Fibroblast of skin of back (primary cell): ENCODE measurements at places on chromosomes 12 and 14.

GRCh38 chr14:72512281-72512680 is 381.6 kb downstream of the DPF3 start:
- DNase-seq: no peak

GRCh38 chr12:110937104-110937641 is 16.8 kb upstream of the MYL2 start:
- peak; percentile 23 for DNase-seq

- peak; percentile 93 for DNase-seq
Observed at GRCh38 chr14:96145116-96145864, 59.3 kb upstream of the BDKRB2 start.

- DNase-seq: peak; percentile 40
Observed at GRCh38 chr12:81077686-81078441, at the start of gene ACSS3. Gene ACSS3 (plus strand): TSS chr12:81078079. CDS start chr12:81078121, 42 bp downstream.

DNA sequence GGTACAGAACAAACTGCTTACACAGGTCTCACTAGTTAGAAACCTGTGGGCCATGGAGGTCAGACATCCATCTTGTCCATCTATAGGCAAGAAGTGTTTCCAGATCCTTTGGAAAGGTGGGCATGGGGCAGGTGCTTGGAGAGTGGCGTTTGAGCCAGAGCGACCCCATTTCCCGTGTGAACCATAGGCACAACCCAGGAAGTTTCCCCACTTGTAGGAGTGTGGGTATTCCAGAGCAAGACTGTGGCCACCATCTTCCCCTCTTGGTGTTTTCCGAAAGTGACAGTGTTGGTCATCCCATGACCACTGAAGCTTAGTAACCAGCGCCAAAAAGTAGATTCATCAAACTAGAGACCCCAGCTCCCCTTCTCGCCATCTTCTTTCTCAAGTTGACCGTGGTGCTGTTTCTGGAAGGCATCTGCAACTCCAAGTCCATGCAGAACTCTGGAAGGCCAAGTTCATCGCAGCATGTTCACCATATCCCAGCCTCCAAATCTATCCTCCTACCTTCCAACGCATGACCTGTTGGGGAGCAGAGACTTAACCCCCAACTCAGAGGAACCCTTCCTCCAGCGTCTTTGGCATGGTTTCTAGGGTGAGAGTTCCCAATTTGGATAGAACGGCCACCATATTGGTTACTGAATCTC is 19.7 kb downstream of the PHETA1 start:
- no peak for DNase-seq

GRCh38 chr12:127629066-127629820 is 637.7 kb upstream of the TMEM132C start:
- DNase-seq: peak; percentile 23

DNA sequence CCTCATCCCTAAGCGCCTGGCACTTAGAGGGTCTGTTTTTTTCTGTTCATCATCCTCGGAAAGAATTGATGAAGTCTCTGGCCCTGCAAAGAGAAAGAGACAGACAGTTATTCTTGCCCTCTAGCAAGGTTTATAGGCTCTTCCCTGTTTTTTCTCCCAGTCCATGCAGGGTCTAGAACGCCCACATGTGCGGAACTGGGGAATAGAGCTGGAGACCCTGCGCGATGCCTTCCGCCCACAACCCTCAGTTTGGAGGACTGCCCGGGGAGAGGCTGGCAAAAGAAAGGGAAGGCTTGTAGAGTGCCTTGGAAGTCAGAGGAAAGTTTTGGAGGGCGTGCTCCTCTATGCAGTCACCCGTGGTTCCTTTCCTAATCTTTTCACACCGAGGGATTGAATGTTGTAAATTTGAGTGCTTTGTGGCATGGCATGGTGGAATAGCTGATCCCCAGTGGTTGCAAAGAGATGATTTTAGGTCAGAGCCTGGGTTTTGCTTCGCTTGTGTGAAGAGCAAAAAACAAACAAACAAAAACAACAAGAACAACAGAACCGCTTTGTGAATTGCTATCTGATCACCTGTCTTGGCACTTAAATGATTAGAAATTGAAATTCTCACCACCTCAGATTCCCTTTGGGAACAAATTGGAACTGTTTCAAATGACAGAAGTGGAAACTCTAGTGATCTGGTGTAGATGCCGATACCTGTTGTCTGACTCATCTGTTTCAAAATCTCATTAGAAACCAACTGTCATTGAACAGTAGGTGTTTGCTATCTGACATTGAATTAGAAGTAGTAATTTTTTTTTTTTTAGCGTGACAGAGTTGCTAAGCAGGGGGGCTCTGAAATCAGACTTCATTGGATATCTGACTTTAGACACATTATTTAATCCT is 947 bp downstream of the GAS2L3 start:
- peak; percentile 12 for DNase-seq

- peak; percentile 81 for DNase-seq
Observed at GRCh38 chr12:103840876-103841689, at the start of gene NT5DC3. Gene NT5DC3 (minus strand): TSS chr12:103841234. CDS start chr12:103841156, 78 bp downstream.

DNA sequence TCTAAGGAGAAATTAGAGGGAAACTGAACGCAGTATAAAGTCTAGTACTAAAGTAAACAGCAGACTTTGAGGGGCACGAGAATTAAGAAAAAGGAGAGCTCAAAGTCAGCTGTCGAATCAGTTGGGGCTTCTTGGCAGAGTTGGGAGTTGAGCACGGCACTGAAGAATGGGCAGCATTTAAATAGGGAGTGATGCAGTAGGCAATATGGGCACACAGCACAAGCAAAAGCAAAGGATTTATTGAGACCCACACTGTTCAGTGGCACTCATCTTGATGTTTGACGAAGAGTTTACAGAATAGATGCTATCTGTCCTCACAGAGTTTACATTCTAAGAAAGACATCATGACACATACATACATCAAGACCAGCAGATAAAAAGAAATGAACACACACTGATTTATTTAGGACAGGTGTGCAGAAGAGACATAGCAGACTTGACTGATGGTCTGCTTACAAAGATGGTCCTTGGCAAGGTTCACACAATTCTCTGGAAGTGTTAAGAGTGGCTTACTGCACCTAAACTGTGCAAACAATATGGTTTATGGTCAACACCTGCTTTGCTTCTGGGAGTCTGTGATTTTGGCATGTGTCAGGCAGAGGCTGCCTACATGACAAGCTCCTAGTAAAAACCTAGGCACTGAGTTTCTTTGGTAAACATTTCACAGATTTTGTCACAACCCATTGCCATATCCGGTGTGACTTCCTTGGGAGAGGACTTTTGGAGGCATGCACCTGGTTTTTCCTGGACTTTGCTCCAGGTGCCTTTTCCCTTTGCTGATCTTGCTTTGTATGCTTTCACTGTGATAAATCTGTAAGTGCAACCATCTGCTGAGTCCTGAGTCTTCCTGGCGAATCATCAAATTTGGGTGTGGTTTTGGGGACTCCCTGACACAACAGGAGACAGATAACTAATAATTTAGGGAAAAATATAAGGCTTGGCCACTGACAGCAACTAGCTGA is 26.3 kb downstream of the ALKBH1 start:
- DNase-seq: peak; percentile 32

GRCh38 chr14:50230701-50231474 is 490 bp downstream of the SOS2 start:
- peak; percentile 66 for DNase-seq

DNA sequence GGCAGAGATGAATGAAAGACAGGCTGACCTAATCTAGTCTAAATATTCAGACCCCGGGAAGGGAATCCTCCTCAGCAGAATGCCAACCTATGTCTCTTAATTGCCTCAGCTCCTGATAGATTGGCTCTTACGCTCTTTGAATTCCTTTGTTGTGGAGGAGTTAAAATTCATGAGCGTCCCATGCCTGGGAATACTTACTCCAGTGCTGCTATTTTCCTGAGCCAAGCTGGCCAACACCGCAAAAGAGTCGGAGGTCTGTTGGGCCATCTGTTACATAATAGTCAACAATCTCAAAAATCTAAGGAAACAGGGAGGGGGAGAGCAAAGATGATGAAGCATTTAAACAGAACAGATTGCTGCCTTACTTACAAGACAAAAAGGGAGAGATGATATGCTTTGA is 182.8 kb downstream of the ASCL1 start:
- no peak for DNase-seq

DNA sequence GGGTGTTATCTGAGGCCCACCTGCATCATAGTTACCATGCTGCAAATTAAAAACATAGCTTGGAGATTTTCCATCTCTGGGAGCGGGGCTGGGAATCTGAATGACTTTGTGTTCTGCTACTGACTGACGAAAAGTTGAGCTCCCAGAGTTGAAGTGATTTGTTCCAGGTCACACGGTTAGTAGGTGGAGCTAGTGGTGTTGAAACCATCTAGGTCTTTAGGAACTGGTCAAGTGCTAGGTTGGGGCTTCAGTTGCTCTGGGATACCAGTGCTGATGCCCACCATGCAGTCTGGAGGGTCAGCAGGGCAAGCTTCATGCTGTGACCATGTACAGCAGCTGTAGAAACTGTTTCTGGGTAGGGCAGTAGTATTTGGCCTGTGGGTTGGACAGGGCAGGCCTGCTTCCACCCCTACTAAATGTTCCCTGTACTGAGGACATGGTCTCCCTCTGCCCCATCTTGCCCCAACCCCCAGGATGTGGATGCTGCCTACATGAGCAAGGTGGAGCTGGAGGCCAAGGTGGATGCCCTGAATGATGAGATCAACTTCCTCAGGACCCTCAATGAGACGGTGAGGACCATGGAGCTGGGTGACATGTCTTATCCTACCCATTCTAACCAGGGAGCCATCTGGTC is 5.3 kb downstream of the KRT7 start:
- no peak for DNase-seq

GRCh38 chr14:76375947-76376404 is at the start of gene ESRRB:
Gene ESRRB (plus strand): TSS chr14:76376137. CDS start chr14:76376402, 265 bp downstream.
- DNase-seq: peak; percentile 30

- DNase-seq: no peak
Observed at GRCh38 chr14:90611936-90612335, 204.3 kb downstream of the TTC7B start.

GRCh38 chr12:115943630-115944391 is 333.7 kb downstream of the MED13L start:
- no peak for DNase-seq

DNA sequence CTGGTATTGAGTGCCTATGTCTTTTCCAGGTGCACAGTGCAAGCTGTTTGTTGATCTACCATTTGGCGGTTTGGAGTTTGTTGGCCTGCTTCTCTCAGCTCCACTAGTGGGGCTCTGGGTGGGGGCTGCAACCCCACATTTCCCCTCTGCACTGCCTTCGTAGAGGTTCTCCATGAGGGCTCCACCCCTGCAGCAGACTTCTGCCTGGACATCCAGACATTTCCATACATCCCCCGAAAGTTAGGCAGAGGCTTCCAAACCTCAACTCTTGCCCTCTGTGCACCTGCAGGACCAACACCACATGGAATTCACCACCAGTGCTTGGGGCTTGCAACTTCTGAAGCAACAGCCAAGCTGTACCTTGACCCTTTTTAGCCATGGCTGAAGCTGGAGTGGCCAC is 1024.1 kb downstream of the TMTC2 start:
- no peak for DNase-seq

DNA sequence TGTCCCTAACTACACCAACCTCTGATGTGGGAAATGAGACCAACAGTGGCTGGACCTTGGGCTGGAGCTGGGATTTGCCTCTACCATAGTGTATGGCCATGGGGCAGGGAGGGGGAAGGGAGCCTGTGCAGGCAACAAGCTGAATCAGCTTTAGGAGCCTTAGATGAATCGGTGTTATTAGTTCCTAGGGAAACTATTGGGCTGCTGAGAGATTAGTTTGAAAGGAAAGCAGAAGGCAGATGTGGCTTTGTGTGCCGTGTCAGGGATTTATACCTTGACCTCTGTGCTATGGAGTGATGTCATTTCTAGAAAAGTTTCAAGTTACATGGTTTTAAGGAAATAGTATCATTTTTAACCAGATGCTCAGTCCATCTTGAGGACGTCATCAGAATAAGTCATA is 19.5 kb upstream of the GAS2L3 start:
- DNase-seq: no peak

- no peak for DNase-seq
Observed at GRCh38 chr12:14482886-14483285, 84.8 kb downstream of the PLBD1 start.

GRCh38 chr12:132600048-132601032 is 10.0 kb downstream of the LRCOL1 start:
- peak; percentile 65 for DNase-seq

DNA sequence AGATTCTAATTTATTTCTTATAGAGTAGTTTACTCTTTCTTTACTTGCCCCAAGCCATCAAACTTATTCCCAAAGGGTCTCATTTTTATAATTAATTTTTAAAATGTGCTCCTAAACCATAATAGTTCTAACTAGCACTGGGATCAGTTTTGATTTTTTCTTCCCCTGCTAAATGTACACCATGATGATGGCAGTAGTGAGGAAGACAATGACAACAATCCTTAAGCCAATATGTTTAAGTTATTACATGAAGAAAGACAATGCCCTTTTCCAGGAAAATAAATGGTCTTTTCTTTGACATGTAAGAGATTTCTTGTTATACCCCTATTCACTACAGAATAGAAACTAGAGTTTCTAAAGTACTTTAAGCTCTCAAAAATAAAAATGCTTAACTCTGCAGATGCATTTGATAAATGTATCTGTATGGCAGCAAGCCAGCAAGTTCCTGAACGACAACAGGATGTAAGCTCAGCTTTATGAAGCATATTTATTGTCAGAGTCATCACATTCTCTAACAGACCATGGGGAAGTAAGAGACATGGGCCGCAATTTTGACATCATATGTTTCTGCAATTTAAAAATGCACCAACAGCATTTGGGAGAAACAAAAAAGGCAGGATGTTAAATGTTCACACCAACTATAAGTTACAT is 36.0 kb upstream of the SNX6 start:
- DNase-seq: peak; percentile 96

GRCh38 chr12:76726626-76727025 is 37.3 kb upstream of the ZDHHC17 start:
- no peak for DNase-seq

DNA sequence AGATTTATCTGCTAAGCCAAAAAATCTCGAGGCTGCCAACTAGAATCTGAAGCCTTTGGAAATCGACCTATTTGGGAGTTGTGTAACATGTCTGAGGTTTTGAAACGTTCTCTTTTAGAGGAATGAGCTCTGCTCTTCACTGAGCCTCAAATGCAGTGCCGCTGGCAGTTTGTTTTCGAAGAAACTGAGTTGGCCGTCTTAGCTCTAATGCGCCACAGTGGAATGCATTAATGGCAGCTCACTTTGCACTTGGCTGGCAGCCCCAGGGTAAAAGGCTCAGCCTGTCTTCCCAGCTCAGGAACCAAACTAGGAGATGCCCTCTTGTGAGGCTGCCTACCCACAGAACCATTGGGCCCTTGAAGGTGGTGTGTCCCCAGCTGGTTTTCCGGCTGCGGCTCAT is 53.8 kb downstream of the SFSWAP start:
- no peak for DNase-seq

GRCh38 chr12:96828169-96828789 is 78.8 kb upstream of the NEDD1 start:
- DNase-seq: no peak

GRCh38 chr14:59419303-59419702 is 45.9 kb downstream of the GPR135 start:
- no peak for DNase-seq

DNA sequence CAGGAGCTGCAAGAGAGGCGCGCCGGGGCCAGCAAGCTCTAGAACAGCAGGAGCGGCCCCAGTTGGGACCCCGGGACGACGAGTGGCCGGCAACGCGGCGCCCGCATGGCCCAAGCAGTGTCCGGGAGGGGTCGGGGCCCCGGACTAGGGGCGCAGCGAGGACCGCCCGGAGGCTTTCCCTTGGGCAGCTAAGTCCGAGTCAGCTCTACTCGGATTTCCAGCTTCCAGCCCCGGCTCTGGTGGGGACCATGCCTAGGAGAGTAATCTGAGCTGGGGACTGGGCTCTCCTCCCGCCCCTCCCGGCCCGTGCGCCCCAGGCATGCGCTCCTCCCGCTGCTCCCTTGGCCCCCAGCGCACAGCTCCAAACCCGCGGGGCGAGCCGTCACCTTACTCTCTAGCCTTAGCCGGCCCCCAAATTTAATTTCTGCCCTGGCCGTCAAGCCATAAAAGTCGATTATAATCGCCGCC is 41.6 kb upstream of the CAPRIN2 start:
- DNase-seq: peak; percentile 72
